ENCODE measurements at places on chromosomes 16 and 17.

GRCh38 chr17:17264430-17264829 lies 16.6 kb downstream of the COPS3 start:
- no peak for DNase-seq

- no peak for DNase-seq
Measured at GRCh38 chr17:36131421-36131820, 27.8 kb downstream of the CCL4 start.

GRCh38 chr17:83146347-83146746 lies 66.9 kb downstream of the METRNL start:
- DNase-seq = no peak

DNA sequence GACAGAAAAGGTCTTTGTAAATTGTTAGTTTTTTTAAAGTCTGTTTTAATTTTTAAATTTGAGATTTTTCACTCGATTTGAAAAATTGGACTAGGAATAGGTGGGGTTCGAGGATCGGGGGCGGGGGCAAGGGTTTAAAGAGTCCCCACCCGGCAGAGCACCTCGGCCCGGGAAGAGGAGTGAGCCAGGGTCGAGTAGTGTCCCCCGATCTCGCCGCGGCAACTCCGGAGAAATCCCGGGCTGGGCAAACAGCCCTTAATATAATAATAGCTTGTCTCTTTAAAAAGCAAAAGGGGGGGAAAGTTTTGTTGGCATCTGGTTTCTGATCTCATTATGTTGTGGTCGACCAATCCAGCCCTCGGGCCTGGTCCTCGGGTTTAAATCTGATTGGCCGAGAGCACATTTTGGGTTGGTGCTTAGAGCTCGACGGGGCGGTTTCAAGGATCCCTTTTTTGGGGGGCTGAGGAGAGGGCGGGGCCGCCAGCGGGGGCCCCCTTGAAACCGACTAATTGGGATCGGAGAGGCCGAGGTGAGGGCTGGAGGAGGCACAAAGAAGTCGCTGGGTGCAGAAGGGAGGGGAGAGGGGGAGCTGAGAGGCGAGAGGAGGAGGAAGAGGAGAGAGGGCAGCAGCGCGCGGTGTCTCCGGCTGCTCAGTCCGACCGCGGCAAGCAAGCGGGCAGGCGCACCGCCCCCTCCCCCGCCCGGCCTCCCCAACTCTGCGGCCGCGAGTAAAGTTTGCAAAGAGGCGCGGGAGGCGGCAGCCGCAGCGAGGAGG lies at the start of gene FZD2:
Gene FZD2 (plus strand): TSS at position 653 of the 775 bp plus-strand sequence. CDS start 205 bp downstream, outside the sequence.
- peak; percentile 74 for DNase-seq

DNA sequence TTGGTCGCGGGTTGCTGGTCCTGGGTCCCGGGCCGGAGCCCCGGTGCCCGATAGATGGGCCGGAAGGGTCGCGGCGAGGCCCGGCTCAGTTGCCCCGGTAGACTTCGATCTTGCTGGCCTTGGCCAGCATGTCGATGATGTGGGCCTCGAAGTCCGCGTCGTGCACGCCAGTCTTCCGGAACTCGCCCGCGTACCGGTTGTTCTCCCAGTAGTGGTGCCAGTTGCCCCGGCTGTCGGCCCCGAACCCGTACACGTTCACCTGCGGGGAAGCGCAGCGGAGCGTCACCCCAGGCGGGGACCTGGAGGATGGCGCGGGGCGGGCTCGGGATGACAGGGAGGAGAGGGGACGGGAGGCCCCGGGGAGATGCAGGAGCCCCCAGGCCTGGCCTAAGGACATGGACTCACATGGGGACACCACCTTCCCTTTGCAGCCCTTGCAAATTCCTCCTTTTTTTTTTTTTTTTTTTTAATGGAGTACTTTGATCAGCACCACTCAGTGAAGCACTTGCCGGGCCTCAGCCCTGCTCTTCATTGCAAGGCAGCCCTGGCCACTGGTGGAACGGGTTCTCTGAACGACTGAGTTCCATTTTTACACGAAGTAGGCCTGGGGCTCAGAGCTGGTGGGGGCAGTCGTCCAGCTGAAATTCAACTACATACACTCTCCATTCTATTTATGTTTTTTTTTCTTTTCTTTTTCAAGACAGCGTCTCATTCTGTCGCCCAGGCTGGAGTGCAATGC lies 35.1 kb downstream of the DDX19A start:
- DNase-seq = no peak

DNA sequence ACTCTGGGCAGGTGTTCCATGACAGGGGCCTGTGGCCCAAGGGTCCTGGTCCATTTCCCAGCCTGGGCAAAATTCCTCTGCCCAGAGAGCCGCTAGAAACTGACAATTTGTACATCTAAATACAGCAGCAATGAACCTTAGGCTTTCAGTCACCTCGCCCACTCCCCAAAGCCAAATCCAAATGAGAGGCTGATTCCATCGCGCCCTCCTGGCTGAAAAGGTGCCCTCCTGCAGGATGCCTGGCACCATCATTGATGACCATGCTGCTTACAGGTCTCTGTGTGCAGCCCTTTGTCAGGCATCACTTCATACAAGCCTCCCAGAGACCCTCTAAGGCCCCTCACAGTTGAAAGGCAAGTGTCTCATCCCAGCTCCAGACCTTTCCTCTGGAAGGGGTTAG lies 114.7 kb downstream of the C16orf78 start:
- DNase-seq = no peak

- peak; percentile 10 for DNase-seq
Measured at GRCh38 chr17:59620518-59621259, 994 bp downstream of the CLTC start.

GRCh38 chr17:77257169-77257568 lies 116.4 kb downstream of the SEC14L1 start:
- no peak for DNase-seq

DNA sequence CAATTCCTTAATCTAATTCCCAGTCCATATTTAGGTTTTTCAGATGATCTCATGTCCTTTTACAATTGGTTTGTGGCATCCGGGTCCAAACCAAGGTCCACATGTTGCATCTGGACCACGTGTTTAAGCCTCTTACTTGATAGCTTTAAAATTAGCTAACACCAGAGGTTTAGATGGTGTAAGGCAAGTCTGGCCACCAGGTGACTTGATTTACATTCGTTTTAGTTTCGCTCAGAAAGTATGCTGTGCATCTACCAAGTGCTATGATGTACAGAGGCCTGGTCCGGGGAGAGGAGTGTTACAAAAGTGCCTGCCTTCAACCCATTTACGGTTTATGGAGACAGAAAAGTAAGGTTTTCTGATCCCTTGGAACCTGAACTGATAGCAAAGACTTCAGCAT lies 878 bp upstream of the DNAJA2 start:
- DNase-seq = no peak

DNA sequence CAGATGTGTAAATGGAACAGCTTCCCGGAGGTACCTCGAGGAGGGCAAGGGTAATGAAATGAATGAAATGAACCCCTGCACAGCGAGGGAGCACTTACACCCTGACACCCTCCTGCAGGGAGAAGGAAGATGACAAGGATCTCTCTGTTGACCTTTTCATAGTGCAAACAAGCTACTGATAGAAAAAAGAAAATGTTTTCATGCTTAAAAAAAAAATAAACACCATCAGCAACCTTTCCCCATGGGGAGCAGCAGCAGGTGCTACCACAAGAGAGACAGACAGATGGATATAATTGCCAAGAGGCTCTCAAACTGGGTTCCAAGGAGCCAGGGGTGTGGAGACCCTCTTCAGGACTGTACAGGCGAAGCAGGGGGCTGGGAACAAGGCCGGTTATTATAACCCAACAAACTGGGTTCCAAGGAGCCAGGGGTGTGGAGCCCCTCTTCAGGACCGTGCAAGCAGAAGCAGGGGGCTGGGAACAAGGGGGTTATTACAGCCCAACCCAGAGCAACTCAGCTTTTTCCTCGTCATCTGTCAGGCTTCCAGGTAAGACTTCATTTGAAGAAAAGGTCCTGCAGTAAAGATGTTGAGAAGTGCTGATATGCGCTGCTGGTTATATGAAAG lies 718 bp upstream of the RPH3AL start:
- DNase-seq = no peak

GRCh38 chr17:45147581-45148182 lies 593 bp upstream of the HEXIM1 start:
- DNase-seq = peak; percentile 91

GRCh38 chr17:69142175-69142802 lies 594 bp upstream of the ABCA6 start:
- no peak for DNase-seq

GRCh38 chr17:17150448-17150800 lies 55.7 kb downstream of the PLD6 start:
- no peak for DNase-seq

GRCh38 chr17:16460796-16461605 lies 31.0 kb downstream of the LRRC75A start:
- no peak for DNase-seq

DNA sequence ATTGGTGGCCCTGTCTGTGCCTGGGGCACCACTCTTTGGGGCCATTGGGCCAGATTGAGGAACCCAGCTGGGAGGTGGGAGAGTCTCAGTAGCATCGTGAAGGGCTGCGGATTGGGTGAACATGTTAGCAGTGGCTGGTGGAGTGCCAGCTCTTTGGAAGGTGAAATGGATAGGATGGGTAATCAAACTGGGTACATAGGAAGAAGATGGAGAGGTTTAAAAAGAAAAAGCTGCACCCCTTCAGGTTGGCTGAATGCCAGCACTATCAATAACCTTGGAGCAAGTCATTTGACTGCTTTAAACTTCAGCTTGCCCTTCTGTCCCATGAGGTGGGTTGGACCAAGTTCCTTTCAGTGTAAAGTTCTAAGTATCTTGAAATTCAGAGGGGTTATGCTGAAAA lies 95.0 kb downstream of the RPTOR start:
- no peak for DNase-seq

DNA sequence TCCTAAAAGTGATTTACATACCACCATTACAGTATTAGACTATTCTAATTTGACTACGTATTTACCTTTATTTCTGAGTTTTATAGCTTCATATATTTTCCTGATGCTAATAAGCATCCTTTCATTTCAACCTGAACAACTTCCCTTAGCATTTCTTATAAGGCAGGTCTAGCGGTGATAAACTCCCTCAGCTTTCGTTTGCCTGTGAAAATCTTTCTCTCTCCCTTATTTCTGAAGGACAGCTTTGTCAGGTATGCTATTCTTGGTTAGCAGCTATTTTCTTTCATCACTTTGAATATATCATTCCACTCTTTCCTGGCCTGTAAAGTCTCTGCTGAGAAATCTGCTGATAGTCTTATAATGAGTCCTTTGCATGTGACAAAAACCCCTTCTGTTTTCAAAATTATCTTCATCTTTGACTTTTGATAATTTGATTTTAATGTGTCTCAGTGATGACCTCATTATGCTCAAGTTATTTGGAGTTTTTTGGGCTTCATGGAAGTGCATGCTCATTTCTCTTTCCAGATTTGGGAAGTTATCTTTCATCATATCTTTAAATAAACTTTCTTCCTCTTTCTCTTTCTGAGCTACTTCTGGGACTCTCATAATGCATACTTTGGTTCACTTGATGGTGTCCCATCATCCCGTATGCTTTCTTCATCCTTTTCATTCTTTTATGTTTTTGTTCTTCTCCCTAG lies 285.4 kb upstream of the PMFBP1 start:
- DNase-seq = no peak

DNA sequence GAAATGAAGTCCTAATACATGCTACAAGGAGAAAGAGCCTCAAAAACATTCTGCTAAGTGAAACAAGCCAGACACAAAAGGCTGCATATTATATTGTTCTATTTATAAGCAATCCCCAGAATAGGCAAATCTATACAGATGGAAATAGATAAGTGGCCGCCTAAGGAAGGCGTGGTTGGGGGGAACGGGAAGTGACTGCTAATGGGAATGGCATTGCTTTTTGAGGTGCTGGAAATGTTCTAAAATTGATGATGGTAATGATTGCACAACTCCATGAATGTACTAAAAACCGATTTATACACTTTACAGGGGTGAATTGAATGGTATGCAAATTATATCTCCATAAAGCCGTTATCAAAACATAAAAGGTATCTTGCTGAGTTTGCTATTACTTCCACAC lies 67.7 kb downstream of the GAS7 start:
- DNase-seq = no peak

GRCh38 chr16:20904507-20905081 lies 4.0 kb downstream of the LYRM1 start:
- no peak for DNase-seq

GRCh38 chr16:73405851-73406250 lies 357.9 kb upstream of the ZFHX3 start:
- no peak for DNase-seq

GRCh38 chr16:73483076-73483791 lies 435.3 kb upstream of the ZFHX3 start:
- no peak for DNase-seq

DNA sequence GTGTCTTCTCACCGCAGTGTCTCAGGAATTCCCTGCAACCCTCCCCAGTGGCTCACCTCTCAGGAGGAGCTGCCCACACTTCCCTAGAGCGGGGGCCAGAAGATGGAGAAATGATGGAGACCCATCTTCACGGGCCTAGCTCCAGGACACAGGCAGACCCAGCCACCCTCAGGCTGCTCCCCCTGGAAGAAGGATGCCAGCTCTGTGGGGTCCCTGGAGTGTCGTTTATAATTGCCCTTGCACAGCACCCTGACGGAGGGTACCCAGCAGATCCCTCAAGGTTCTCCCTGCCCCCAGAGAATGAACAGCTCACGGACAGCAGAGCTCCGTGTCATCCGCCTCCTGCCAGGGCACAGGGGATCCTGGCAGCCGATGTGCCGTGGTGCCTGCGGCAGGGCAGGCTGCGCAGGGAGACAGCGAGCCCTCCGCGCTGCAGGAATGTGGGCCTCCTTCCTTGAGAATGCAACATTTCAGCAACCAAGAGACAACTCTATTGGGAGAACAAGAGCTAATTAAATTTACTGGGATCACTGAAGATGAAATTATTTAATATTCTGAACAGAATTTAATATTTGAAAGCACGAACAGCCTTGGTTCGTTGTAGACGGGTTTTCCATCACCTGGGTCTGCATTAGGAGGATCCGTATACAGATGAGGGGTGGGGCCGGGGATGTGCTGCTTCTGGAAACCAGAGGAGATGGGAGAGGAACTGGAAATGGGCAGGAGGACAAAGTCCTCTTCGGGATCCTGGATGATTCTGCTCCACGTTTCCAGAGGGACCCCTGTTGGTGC lies 21.0 kb upstream of the RBFOX3 start:
- DNase-seq = no peak

DNA sequence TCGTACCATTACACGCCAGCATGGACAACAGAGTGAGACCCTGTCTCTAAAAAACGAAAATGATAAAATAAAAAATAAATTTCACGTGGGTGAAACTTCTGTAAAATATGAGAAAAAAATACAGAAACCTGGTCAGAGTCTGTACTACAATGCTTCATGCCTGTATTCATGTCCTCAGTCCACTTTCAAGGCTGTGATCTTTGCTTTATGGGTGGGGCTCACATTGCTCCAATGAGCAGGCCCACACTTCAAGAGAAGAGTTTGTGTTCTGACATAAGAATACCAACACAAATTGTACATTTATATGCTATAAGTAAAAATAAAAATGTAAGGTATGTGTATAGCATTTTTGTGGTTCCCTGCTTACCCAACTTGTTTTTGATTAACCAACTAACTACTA lies 32.2 kb upstream of the ABCA3 start:
- DNase-seq = no peak

GRCh38 chr16:13607289-13607688 lies 312.7 kb upstream of the ERCC4 start:
- DNase-seq = no peak

DNA sequence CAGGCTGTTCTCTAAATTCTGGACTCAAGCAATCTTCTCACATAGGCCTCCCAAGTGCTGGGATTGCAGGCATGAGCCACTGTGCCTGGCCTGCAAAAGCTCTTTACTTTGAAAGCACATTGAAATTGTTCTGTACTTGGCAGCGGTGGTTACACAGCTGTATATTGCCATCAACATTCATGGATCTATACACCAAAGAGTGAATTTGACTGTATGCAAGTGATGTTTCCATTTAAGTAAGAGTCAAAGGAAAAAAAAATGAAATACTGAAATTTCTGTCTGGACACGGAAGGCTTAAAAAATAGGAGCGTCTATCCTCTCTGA lies 450.6 kb upstream of the PSMD7 start:
- DNase-seq = no peak
